Fibroblast of upper back skin (primary cell): ENCODE measurements at places on chromosomes 12 and 14.

DNA sequence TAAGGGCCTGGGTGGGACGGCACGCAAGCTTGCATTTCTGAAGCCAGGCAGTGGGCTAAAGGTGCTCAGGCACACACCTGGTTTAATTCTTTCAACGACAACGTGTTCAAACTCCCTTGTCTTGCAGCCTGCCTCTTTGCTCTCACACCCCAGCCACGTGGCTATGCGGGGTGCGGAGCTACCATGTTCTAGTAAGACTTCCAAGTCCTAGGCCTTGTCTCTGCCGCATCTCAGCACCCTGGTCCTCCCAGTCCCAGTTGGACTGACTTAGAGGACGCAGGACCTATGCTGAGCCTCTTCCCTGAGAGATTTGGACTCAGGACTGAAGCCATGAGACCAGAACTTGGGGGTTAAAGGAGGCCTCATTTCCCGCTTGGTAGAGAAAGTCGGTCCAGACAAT is 62.2 kb downstream of the CLMN start:
- no peak for DNase-seq

DNA sequence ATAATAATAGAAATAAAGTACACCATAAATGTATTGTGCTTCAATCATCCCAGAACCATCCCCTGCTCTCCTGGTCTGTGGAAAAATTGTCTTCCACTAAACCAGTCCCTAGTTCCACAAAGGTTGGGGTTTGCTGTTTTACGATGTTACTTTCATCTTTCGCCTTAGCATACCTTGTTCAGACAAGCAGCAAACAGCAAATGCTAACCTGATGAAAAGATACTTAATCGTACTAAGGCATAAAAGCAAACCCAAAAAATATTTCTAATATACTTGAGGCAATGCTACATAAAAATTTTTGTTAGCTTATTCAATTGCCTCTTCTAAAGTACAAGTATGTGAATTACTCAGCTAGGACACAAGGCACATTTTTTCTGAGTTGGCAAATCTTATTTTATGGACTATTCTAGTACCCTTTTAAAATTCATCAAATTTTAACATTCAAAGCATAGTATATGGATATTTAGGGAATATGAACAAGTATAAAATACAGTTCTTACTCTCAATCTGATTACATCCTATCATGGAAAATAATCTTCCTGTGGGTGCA is 97.1 kb upstream of the PLEKHG7 start:
- DNase-seq = no peak

- no peak for DNase-seq
Observed at GRCh38 chr14:22500525-22500924, 88.5 kb downstream of the DAD1 start.

- no peak for DNase-seq
Observed at GRCh38 chr12:93019975-93020630, 91.0 kb upstream of the EEA1 start.

DNA sequence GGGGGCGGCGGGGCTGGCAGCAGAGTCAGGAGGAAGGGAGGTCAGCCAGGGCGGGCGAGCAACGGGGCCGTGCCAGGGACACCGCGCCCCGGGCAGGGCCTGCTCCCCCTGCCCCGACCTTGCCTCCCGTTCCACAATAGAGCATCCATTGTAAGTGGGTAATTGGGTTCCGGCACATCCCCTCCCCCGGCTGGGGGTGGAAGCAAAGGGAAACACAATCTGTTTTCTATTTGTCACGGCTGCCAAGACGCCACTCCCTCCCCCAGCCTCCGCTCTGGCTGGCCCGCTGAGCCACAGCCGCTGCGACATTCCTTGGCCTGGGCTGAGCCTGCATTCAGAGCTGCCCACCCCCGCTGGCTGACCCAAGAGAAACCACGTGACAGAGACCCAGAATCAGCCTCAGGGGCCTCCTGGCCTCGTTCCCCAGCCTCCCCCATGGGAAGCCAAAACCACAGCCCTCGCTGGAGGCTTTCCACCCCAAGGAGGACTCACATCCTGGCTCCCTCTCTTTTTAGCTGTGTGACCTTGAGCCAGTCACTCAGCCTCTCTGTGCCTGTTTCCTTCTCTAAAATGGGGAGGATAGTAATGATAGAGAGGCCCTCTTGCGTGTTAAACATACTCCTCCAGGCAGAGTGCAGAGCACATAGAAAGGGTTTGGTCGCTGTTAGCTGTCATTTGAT is 117.6 kb downstream of the SCARB1 start:
- peak; percentile 97 for DNase-seq

DNA sequence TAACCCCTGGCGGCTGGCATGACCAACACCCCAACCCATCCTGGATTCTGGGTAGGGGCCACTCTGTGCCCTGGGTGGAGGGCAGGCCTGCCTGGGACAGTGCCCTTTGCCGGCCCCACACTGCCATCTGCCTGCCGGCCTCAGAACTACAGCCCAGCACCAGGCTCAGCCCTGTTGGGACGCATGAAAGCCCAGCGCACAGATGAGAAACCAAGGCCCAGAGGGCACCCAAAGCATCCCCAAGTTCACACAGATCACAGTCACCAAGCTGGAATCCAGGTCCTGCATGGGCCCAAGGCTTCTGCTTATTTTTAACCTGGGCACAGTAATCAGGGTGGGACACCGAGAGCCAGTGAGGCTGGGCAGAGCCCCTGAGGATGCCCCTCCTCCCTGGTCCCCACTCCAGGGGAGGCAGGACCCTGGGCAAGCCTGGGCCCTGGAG is 26.2 kb downstream of the RFLNA start:
- peak; percentile 57 for DNase-seq

DNA sequence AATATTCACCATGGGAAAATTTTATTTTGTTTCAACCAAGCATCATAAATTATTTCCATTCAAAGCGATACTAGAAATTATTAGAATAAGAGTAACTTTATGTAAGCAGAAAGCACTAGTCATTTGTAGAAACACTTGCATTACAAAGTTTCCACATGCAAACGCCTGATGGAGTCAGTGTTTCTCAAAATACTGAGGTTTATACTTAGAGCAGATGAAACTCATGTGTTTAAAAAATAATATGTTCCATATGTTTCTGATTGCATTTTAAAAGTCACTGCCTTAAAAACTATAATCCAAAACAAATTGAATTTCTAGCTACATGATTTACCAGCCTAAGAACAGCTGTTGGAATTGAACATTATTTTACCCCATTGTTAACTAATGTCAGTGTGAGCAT is 1246.4 kb downstream of the SLC16A7 start:
- no peak for DNase-seq

DNA sequence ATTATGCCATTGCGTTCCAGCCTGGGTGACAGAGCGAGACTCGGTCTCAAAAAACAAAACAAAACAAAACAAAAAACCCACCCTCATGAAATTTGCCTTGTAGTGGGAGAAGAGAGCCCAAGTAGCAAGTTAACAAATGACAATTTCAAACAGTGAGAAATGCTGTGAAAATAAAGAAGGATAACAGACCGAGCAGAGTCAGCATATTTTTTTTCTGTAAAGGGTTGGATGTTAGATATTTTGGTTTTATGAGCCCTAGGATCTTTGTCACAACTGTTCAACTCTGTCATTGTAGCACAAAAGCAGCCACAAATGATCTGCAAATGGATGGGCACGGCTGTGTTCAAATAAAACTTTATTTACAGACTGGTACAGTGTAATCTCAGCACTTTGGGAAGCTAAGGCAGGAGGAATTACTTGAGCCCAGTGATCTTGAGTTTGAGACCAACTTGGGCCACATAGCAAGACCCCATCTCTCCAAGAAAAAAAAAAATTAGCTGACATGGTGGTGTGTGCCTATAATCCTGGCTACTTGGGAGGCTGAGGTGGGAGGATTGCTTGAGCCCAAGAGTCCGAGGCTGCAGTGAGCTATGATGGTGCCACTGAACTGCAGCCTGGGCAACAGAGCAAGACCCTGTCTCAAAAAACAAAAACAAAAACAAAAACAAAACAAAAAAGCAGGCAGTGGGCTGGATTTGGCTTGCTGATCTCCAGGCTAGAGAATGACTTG is 117.1 kb downstream of the PTPN11 start:
- no peak for DNase-seq

GRCh38 chr12:98999559-98999958 is 354.5 kb downstream of the APAF1 start:
- DNase-seq = no peak

GRCh38 chr12:104796475-104796862 is 161.6 kb downstream of the SLC41A2 start:
- no peak for DNase-seq

GRCh38 chr14:104682107-104682593 is 7.3 kb upstream of the INF2 start:
- DNase-seq = no peak

DNA sequence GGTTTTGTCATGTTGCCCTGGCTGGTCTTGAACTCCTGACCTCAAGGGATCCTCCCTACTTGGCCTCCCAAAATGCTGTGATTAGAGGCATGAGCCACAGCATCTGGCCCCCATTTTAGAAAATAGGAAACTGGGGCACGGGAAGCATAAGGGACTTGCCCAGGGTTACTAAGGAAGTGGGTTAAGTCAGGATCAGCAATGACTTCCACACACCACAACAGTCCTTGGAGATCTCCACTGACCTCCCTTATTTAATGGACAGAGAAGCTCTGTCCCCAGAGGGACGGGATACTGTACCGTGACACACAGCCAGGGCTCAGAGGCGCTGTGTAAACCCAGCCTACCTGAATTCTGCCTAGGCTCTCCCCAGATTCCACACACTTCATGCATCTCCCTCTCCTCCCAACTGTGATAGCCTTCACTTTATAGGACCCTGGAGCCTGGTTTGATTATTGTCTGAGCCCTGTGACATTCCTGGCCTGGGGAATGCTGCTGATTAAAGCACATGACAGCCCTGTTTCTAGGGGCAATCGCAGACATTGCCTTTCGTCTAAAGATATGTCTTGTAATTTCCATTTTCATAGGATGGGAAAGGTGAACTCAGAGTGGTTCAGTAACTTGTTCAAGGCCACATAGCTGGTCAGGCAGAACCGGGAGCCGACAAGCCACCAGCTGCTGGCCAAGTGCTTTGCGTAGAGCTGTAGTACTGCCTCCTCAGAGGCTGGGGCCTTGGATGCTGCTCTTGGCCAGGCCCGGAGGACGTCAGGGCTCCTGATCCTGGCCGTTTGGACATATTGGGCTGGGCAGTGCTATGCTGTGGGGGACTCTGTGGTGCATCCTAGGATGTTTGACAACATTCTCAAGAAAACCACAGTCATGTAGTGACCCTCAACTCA is 20.8 kb downstream of the SERPINA1 start:
- no peak for DNase-seq

DNA sequence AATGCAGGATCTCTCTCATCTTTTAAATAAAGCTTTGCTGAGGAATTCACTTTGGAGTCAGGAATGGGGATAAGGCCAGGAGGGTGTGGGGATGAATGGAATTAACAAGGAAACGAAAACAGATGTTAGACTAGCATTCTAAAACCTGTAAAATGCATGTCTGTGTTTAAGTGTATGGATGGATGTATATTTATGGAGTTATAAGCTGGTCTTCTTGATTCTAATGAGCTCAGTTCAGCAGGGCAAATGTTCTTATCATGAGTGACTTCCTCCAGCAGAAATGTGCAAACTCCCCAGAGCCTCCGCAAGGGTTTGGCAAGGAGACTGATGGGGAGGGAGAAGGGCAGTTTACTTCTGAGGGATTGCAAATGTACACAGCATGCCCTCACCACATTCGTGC is 149.1 kb downstream of the NTF3 start:
- peak; percentile 87 for DNase-seq

GRCh38 chr12:40146800-40147797 is 41.2 kb upstream of the SLC2A13 start:
- no peak for DNase-seq

- no peak for DNase-seq
Observed at GRCh38 chr14:88089445-88089844, 84.5 kb downstream of the GPR65 start.

GRCh38 chr12:123245678-123246077 is 12.4 kb downstream of the MTRFR start:
- DNase-seq = no peak

GRCh38 chr14:21168055-21168454 is 12.2 kb upstream of the OR5AU1 start:
- DNase-seq = no peak

- no peak for DNase-seq
Observed at GRCh38 chr14:33457617-33458016, 493.3 kb downstream of the EGLN3 start.
